ENCODE measurements at places on chromosomes 3 and 15.

- no peak for DNase-seq
Measured at GRCh38 chr3:171350364-171350763, 109.8 kb downstream of the TNIK start.

DNA sequence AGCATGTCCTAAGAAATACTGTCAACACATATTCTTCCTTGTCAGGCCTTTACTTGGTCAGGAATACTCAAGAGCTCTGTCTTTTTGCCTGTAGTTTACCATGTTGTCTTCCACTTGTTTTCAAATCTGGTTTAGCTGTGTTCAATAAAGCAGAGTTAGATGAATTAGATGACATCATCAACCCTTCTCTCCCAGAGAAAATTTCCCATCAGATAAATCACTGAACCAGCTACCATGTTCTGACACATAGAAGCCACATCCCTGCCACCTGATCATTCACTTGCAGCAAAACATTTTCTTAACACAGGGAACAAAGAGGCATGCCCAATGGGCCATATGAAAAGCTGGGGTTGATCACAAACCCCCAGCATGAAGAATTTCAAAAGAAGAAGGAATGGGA lies 42.1 kb downstream of the TERC start:
- no peak for DNase-seq

GRCh38 chr3:142148044-142148791 lies 1.1 kb downstream of the TFDP2 start:
- DNase-seq, result peak; percentile 30

DNA sequence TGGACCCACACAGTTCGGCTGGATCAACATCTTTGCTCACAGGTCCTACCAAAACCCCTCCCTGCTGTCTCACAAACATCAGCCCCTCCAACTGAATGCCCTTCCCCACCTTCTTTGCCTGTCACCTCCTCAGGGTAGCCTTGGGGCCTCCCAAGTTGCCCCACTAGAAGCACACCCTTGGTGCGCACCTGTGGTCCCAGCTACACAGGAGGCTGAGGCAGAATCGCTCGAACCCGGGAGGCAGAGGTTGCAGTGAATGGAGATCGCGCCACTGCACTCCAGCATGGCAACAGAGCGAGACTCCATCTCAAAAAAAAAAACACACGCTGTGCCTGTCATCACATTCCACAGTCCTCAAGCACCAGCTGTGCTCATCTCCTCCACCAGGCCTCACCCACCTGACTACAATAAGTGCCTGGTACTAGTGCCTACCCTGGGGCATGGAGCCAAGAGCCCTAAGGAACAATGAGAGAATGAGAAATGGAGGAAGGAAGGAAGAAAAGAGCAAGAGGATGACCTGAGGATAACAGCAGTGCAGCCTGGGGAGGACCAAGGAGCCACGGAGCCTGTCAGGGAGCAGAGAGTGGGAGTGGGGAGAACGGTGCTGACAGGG lies 26.0 kb downstream of the RPN1 start:
- no peak for DNase-seq

DNA sequence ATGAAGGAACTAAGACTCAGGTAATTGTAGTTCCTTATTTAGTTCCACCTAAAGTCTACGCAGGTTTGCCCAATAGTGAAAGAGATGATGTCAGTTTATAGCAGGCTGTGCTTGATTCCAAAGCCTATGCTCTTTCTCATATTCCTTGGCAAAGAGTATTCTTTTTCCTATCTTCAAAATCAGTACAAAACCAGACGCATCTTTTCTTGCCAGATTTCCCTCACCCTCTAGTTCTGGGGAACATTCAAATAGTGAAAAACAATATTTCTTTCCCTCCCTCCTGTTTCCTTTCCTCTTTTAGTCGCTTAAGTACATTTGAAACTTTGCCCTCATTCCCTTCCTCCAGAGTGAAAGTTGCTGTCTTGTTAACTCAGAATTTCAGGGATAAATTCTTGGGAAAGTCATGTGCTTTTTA lies 134.6 kb upstream of the PDZRN3 start:
- no peak for DNase-seq

- no peak for DNase-seq
Measured at GRCh38 chr3:131222599-131222998, 159.0 kb upstream of the NUDT16 start.
